Pons (tissue), 1 donor: ENCODE measurements at places on chromosomes 5 and 9.

GRCh38 chr5:43376496-43377140 lies 35.6 kb downstream of the CCL28 start:
- DNase-seq, result no peak

DNA sequence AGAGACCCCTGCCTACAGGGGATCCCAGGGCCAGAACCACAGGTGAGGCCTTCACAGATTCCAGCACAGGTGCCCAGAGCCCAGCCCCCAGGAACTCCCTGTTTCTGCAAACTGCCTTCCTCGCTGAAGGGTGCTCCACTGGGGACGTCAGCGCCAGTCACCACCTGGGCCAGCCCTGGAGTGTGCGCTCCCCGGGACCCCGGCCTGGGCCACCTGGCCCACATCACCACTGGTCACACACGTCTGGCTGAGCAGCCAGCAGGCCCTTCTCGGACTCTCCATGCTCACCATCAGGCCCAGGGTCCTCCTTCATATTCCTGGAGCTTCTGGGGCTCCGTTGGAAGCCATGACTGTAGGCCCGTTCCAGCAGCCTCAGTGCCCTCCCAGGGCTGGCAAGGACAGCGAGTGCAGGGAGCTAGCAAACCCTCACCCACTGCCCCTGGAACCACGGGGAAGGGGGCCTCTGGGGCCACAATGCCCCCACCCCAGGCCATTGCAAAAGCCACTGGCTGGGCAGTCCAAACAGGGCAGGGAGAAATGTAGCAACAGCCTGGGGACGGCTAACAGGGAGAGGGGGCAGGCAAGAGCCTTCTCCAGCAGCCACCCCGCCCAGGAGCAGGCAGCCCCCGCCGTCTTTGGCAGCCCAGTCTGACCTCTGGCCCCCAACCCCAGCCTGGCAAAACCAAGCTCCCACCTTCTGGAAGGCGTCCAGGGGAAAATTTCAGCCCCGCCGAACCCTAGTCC lies 1.3 kb downstream of the AGPAT2 start:
- DNase-seq, result no peak

- no peak for DNase-seq
Observed at GRCh38 chr5:128271859-128272464, 188.4 kb downstream of the SLC12A2 start.

DNA sequence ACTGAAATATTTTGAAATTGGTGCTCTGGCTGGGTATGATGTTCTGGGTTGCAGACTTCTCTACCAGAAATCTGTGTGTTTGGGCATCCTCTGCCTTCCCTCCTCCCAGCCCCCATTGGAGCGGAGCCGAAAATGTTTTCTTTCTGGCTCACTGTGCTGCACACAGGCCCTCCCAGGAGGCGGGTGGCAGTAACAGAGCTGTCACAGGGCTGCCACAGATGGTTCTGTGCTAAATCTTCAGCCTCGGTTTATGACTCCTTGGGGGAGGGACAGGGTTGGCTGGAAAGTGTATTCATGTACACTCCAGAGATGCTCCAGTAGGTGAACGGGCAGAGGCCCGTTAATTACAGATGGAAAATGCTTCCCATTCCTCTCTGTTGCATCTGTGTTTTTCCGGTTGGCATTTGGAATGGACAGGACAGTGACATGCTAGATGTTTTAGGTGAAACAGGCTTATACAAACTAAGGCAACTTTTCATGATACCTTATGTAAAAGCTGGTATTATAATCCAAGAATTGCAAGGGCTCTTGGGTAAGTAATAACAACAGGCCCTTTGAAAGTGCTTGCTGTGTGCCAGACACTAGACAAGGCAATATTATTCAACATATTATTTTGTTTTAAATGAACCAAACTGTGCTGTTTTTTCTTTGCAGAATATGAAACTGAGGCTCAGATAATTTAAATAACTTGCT lies 180.2 kb downstream of the ADCY2 start:
- peak; percentile 66 for DNase-seq

DNA sequence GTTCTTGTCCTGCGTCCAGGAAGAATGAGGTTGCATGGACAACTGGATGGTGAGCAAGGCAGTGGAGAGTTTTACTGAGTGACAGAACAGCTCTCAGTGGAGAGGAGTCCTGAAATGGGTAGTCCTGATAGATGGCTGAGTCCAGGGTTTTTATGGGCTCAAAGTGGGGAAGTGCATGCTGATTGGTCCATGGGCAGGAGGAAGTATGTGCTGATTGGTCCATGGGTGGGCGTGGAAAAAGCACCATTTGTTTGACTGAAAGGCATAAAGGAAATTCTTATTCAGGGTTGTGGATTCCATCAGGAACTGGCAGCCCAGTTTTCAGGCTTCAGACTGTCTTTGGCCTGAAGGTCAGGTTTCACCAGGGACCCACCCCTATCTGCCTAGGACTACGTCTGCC lies 10.6 kb downstream of the FSD1L start:
- no peak for DNase-seq

DNA sequence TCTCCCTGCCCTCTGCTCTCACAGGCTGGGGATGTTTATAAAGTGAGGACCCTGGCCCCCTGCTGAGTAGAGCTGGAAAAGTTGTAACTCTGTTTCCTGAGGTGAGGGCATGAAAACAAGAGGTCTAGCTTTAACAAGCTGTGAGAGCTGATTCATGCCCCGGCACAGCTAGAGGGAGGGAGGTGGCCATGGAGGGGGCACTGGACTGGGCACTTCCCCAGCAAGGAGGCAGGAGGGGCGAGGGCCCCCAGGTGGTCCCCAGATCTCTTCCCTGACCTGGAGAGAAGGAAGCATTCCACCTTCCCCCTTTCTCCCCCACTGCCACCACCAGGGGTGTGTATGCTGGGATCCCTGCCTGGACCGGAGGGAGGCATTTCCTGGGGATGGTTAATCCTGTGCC lies at the start of gene MSMP:
MSMP (minus strand) TSS at position 13 of the 400 bp plus-strand sequence. CDS start 147 bp downstream, outside the sequence.
- DNase-seq, result no peak

DNA sequence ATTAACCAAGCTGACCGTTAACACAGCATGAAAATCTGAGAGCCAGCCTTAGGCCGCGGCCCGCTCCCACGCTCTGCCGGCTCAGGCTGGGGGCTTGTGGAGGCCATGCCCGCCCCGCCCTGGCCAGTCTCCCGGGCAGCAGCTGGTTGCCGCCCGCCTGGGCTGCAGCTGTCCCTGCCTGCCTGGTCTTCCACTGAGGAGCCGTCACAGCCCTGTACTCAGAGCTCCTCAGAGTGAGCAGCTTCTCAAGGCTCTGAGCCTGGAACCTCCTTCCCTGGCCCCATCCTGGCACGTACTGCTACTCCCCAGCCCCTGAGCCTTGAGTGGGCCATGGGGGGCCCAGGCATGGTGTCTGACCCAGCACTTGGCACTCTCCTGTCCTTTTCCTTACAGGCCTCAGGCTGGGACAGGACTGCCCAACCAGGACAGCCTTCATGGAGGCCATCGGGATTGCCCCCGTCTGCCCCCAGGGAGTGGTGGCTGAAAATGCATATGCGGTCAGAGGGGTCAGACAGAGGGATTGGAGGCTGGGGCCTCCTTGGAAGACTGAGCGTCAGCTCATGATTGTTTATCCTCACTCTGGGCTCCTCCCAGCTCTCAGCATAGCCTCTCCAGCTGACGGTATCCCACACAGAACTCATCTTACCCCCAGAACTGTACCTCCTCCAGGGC lies 11.9 kb downstream of the FGFR4 start:
- no peak for DNase-seq

DNA sequence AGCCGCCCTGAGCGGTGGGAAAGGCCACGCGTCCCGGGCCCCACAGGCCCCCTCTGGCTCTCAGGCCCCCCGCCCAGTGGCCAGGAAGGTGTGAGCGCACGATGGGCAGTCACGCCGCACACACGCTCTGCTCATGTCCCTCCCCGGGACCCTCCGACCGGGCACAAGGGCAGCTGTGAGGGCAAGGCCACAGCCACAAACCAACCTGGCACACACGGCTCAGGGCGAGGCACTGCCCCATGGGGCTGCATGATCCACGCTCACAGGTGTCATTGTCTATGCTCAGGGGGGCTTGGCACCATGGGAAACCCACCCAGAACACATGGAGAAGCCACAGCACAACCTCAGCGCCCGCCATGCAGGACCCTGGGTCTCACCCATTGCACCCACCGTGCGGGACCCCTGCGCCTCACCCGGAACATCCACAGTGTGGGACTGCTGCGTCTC lies 51.3 kb downstream of the SLC12A7 start:
- DNase-seq, result no peak

- DNase-seq, result no peak
Observed at GRCh38 chr5:32777733-32778132, 66.6 kb downstream of the NPR3 start.

DNA sequence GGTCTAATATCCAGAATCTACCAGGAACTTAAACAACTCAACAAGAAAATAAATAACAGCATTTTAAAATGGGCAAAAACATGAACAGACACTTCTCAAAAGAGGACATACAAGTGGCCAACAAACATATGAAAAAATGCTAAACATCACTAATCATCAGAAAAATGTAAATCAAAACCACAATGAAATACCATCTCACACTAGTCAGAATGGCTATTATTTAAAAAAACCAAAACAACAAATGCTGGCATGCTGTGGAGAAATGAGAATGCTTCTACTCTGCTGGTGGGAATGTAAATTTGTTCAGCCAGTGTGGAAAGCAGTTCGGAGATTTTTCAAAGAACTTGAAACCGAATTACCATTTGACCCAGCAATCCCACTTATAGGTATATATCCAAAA lies 63.1 kb downstream of the ADAMTS6 start:
- DNase-seq, result no peak

DNA sequence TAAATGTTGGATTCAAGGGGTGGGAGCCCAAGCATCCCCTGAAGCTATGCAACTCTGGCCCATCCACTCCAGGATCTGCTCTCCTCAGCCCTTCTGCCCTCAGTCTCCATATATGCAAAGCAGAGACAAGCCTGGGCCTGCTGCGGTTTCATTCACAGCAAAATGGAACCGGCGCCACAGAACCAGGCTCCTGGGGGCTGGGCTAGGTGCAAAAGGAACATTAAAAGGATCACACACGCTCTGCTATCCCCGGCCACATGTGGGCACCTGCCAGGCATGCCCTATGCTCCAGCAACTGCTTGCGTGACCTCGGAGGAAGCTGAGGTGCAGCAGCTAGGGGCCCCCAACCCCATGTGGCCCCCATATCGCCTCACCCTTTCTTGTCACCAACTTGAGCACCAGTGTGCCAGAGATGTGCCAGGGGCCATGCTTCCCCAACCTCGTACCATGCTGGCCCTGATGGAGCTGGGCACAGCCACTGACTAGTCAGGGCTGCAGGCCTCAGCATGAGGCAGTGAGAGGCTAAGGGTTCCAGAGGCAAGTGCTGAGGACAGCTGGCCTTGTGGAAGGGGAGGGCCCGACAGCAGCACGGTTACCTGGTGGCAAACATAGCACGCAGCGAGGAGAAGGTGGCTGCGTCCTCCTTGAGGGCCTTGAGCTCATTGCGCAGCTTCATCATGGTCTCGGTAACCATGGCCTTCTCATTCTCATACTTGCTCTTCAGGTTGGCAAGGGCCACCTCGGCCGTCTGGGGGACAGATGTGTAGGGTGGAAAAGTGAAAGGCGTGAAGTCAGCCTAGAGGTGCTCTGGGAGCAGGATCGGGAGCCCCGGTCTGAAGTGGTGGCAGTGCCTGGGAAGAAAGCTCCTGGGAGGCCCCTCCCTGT lies 47.2 kb downstream of the BICD2 start:
- DNase-seq, result no peak
